COR-L47 (cell line): ENCODE measurements at places on chromosomes 6 and 20.

- no peak for DNase-seq
Observed at GRCh38 chr6:131431718-131432117, 141.3 kb upstream of the ARG1 start.

GRCh38 chr6:9161731-9162130, 726.4 kb upstream of the SLC35B3 start:
- no peak for DNase-seq

DNA sequence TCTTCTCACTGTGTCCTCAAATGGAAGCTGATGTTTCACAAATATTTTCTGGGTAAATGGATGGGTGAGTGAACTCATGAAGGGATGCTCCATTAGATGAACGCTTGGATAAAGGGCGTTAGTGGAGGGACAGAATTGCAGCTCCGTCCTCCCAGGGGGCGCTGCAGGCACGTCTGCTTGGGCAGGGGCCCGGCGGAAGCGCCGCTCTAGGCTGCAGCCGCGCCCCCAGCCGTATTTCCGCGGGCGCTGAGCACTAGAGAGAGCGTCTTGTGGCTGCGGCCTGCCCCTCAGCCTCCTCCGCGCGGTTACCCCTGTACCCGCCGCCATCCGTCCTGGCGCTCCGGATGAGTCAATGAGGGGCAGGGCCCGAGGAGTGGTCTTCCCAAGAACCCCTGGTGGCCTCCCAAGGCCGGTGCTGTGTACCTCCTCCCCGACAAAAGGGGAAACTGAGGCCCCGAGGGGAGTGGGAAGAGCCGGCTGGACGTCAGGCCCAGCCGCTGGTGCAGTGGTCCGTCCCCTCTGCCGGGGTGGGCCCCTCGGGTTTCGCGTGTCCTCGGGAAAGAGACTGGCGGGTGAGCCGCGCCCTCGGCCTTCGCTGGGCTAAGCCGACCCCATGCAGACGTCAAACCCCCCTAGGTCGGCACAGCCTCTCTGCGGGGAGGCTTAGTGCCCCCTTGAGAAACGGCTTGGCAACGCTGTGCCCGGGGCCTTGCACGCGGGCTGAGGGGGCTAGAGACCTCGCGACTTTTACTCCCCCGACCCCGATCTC, 11.5 kb upstream of the SNHG17 start:
- DNase-seq, result peak; percentile 91

DNA sequence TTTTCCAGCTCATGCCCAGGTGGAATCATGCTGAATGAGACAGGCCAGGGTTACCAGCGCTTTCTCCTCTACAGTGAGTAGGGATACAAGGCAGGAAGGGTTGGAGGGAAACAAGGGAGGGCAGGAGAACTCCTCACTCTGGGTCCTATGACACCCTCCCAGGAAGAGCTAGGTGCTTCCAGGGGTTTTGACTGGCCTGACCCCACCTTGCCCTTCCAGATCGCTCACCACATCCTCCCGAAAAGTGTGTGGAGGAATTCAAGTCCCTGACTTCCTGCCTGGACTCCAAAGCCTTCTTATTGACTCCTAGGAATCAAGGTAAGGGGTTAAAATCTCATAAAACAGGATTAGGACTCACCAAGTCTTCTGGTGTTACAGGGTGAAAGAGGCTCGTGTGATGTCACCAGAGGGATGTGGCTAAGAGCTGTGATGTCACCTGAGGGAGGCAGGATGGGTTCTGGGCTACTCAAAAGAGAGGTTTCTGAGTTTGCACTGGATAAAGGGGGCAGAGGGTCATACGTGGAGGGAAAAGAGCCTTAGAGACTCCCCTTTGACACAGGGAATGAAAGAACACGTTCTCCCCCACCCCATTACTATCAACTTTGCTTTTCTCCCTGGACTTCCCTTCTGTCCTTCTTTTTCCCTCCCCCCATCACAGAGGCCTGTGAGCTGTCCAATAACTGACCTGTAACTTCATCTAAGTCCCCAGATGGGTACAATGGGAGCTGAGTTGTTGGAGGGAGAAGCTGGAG, 1.9 kb downstream of the APOM start:
- no peak for DNase-seq
